Sciatic nerve (tissue), 2 donors: ENCODE measurements at places on chromosomes 12 and 14. TPM values are rescaled to one million over a fixed set of nuclear protein-coding genes. Genes with fewer than 3 reads are reported as not detected.

Gene PSMB11
- not detected for total RNA-seq

DNA sequence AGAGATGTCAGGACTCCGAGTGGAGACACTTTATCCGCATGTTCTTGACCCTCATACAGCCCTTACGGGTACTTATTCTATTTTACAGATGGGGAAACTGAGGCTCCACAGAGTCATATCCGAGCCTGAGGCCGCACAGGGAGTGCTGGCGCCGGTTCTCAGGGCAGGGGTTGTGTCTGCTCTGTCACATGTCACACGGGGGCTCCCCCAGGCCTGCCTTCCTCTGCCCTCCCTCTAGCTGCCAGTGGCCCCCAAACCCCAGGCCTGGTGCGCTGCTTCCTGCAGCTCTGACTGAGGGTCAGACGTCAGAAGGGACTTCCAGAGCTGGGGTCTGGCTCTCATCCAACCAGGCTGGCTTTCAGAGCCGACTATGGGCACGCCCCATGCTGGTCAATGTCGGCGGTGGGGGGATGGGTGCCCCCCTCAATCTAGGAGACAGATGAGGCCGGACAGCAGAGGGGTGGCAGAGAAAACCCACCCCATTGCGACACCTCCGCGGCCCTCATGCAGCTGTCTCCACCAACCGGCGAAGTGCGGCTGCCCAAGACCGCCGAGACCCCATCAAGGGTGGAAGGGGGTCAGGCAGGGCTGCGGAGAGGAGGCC lies 811 bp upstream of the INF2 start:
- no peak for DNase-seq

Gene HCAR1
- total RNA-seq, result 1.4 TPM

Gene RPS6KL1
- total RNA-seq, result 4.7 TPM

DNA sequence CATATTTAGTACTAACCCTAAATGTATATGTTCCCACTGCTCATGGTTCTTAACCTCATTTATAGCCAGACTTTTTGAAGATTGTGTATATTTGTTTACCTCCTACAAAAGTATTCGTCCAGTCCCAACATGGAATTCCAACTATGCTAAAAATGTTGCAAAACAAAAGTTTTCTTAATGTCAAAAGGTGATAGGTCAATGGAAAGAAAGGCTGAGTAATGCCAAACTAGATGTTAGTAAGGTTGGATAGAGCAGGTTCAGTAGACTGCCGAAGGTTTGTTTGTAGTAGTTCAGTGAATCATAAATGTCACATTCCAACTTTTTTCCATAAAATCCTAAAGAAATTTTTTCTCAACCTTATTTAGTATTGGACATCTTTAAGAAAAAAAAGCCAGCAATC lies 874.5 kb downstream of the FLRT2 start:
- no peak for DNase-seq

Gene IRAK4
- 20.7 TPM for total RNA-seq
